ENCODE measurements at places on chromosomes 12 and 14. TPM values are rescaled to one million over a fixed set of nuclear protein-coding genes. Genes with fewer than 3 reads are reported as not detected.
A peak's percentile ranks its signal among the peaks of the same experiment; 100 is the strongest.

The RAD9B gene
- 0.69 TPM for total RNA-seq

The IQSEC3 gene
- total RNA-seq: not detected

The MAP3K9 gene
- 13.0 TPM for total RNA-seq

DNA sequence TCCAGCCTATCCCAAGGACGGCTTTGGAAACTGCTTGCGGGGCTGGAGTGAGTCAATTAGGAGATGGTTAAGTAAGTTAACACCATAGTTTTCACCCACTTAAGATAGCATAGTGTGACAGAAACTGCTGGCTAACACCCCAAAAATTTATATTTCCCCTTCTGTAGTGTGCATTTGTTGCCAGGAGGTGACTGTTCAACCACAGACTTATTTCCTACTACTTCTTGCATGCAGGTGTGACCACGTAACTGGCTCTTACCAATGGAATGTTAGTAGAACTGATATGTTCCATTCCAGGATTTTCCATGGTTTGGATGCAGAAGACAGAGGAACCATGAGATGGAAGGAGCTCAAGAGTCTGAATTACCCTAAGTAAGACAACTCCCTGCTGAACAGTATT, 52.9 kb upstream of the SLC35F4 start:
- DNase-seq: no peak

DNA sequence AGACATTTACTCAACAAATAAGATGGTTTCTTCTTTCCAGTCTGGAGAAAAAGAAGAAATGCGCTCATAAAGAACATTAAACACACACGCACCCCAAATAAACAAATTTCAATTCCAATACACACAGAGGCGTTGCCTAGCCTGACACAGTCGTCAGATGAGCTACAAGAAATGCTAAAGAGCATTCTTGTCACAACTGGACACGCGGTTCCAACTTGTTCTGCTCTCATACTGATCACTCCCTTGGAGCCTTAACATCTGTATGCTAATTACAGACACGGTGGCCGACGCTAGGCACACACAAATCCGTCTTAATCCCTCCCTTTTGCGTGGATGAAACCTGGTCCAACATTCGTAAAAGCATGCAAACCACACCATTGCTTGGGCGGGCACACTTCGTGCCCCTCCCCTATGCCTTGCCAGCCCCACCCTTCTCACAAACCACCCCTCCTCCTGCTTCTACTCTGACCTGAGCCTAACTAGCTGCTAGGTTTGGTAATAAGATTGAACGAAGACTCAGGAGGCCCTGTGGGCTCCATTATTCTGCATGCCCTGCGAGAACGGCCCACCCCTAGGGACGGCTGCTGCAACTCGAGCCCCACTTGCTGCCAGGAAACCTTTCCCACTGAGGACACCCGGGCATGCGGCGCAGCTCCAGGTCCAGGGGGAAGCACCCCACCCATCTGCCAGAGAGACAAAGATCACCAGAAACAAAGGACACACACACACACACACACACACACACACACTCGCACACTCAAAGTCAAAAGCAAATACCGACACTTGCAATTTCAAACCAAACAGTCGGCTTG, 1.2 kb downstream of the KCNK10 start:
- DNase-seq: no peak

- DNase-seq: peak; percentile 45
Observed at GRCh38 chr12:130013771-130014484, 110.1 kb upstream of the TMEM132D start.

DNA sequence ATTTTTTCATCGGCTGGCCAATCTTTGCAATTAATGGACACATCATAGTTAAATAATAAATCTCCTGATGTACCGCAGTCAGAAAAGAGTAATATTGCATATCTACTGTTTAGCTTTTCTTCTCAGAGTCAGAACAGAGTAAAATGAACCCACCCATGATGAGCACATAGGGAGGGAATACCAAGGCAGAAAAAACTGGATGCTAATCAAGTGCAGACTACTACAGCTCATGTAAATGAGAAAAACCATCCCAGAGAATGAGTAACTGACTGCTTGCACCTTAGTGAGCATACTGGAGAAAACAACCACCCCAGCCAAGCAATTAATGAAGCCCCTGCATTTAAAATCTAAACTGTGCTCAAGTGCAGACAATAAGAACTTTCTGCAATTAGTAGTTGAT, 483.7 kb downstream of the MDGA2 start:
- DNase-seq: no peak

DNA sequence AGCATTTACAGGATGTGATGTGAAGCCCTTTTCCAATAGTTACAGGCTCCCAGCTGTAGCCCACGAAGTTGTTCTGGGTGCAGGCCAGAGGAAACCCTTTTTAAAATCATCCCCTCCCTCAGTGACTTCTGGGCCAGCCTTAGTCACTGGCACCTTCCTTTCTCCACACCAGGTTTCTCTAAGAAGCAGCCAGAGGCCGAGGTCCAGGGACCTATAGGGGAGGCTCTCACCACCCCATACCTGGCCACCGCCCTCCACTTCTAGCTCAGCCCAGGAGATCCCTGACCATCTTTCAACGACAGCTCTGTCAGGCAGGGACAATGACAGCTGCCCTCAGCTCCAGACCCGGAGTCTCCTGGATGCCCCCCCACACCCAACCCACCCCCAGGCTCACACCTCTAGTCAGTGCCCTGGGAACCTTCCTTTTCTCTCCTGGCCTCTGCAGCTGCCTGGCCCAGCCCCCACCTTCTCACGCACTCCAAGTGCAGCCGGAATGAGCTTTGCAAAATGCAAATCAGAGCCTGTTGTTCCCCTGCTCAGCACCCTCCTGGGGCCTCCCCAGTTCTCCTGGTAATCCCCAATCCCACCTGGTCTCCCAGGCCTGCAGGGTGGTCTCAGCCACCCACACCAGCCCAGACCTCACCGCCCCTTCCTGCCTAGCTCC, 46.7 kb downstream of the TESC start:
- DNase-seq: no peak

DNA sequence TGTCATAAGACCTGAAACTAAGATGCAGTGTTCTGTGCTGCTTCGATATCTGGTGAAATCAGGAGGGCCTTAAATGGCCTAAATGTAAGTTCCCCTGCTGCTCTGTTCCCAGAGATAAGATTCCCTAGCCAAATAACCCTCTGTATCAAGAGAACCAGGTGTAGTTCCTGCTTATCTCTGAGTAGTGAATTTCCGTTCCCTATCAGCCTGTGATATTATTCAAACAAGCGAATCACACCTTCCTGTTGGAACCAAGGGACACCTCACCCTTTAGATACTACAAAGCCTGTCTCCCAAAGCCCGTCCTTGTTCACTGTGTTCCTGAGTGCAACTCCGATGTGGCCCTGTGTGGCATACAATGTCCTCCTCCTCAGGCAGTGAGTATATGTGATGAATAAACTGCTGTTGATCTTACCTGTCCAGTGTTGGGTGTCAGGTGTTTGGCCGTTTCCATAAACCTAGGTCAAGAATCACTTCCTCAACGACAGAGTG, 52.2 kb upstream of the COCH start:
- DNase-seq: no peak

- no peak for DNase-seq
Observed at GRCh38 chr14:53875324-53875897, 81.2 kb downstream of the BMP4 start.
